ENCODE measurements at places on chromosomes 4 and X.

GRCh38 chr4:36844448-36844847 is 400.1 kb upstream of the NWD2 start:
- DNase-seq: no peak

- no peak for DNase-seq
These were observed 118.7 kb downstream of the ENPP6 start for GRCh38 chr4:184099000-184099399.

DNA sequence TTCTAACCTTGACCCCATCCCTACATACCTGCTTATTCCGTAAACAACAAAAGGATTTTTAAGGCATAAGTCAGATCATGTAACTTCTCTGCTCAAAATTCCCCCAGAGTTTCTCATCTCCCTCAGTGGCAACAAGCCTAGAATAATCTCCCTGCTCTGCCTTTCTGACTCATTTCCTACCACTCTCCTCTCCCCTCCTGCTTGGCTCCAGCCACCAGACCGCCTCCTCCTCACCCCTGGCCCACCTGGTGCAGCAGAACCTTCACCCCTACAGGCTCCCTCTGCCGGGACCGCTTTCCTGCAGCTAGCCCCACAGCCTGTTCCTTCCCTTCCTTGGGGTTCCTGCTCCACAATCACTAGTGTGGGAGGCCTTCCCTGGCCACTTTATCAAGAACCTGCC is 32.1 kb downstream of the TSPAN5 start:
- DNase-seq: no peak

- DNase-seq: no peak
These were observed 116.8 kb downstream of the TENT5D start for GRCh38 chrX:80537096-80537495.

- DNase-seq: no peak
These were observed 70.4 kb downstream of the LDB2 start for GRCh38 chr4:16827794-16828724.

DNA sequence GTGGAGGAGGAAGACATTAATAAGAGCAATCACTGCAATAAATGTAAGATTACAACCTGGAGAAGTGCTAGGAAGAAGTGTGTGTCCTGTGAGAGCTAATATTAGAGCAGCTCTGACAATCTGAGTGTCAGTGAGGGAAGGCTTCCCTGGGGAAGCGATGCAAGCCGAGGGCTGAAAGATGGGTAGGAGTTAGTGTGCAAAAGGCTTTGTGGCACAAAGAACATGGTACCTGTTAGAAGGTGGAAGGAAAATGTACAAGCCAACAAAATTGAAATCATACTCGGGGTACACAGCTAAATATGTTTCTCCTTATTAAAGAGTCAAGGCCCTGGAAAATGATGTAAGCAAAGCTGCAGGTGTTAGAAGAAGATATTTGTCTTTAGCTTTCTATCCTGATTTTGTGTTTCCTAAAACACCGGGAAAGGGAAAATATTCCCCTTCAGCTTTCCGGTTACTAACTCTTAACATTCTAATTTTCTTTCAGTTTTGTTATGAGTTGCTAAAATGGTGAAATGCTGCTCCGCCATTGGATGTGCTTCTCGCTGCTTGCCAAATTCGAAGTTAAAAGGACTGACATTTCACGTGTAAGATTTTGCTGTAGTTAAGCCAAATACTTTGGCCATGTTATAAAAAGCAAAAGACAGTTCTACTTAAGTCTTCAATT is 808 bp downstream of the THAP6 start:
- no peak for DNase-seq

- no peak for DNase-seq
These were observed 11.9 kb downstream of the AR start for GRCh38 chrX:67555578-67556203.

- no peak for DNase-seq
These were observed 1573.6 kb downstream of the TECRL start for GRCh38 chr4:62835631-62836030.

GRCh38 chr4:156781852-156782251 is 189.7 kb downstream of the PDGFC start:
- DNase-seq: no peak

- no peak for DNase-seq
These were observed 28.9 kb upstream of the OPHN1 start for GRCh38 chrX:68462197-68462596.

DNA sequence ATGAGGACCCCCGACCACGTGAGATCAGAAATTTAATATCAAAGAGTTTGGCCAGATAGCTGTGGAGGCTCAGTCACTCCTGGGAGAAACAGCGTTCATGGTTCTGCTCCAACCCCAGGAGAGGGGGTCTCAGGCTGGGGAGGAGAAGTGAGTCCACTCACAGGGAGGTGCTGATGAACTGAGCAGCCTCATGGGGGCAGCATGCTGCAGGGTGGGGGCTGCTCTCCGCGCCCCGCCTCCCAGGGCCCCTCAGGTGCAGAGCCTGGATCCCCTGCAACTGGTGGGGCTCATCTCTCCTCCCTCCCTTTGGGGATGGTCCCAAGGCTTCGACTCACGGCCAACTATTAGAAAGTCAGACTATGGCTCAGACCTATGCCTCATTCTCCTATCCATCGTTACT is 26.6 kb upstream of the C4orf50 start:
- DNase-seq: no peak

DNA sequence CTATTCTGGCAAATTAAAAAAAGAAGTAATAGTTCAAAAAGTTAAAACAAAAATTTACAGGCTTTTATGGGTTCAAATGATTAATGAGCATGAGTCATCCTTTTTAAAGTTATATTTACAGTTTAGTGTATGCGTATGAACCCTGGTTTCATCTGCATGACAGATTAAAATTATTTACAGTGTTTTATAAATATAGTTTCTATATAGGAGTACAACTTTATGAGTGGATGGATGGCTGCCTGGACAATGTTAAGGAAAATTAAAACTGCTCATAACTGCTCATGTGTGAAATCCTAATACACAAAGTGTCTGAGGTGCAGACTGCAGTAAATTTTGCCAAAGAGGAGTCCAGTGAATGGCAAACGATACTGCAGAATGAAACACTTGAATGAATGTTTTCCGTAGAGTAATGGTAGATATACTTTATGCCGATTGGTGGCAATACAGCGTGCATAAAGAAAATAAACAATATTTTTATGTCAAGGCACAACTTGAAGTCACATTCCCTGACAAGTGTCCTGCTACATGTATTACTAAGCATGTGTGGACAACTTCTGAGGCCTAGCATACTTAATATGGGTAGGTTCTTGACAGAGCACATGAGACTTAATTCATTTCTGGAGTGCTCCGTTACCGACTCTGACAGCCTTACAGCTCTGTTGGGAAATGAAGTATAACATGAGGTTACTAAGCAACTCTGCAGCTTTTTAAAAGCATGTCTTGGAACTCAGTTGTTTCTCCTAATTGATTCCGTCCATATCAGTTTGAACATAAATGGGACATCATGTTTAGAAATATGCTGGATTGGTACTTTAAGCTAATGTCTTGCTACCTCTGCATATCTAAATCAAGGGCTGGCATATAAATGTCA is 985.6 kb upstream of the PCDH7 start:
- no peak for DNase-seq

GRCh38 chr4:123856689-123857545 is 460.3 kb downstream of the SPRY1 start:
- peak; percentile 11 for DNase-seq
